ENCODE measurements at places on chromosomes 3 and 15. TPM values are rescaled to one million over a fixed set of nuclear protein-coding genes. Genes with fewer than 3 reads are reported as not detected.

DNA sequence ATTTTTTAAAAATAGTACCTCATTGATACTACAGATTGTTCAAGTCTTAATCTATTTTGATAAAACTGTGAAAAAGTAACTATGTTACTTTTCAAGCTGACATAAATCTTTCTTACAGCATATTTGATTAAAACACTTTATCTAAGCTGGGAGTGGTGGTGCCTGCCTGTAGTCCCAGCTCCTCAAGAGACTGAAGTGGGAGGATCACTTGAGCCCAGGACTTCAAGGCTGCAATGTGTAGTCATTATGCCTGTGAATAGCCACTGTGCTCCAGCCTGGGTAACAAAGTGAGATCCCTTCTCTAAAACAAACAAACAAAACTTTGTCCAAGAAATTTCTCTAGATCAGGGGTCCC, 59.6 kb upstream of the NEDD4 start:
- no peak for DNase-seq

- no peak for DNase-seq
Observed at GRCh38 chr3:139491966-139492365, 15.7 kb upstream of the RBP2 start.

- DNase-seq, result no peak
Observed at GRCh38 chr3:23377928-23378672, 175.0 kb downstream of the UBE2E2 start.

The BNC1 gene
- total RNA-seq, result 0.49 TPM

The PP2D1 gene
- total RNA-seq, result not detected

The LRRIQ4 gene
- 0.14 TPM for total RNA-seq

The GPR160 gene
- 21.0 TPM for total RNA-seq

All from uterus (tissue), 4 donors.